ENCODE measurements at places on chromosomes 3 and 15.
A peak's percentile ranks its signal among the peaks of the same experiment; 100 is the strongest.

GRCh38 chr3:161274691-161275298, 53.7 kb downstream of the NMD3 start:
- peak; percentile 16 for DNase-seq

- no peak for DNase-seq
Observed at GRCh38 chr15:80098341-80098740, 38.9 kb downstream of the ZFAND6 start.

GRCh38 chr3:140160553-140160952, 225.6 kb downstream of the CLSTN2 start:
- no peak for DNase-seq

DNA sequence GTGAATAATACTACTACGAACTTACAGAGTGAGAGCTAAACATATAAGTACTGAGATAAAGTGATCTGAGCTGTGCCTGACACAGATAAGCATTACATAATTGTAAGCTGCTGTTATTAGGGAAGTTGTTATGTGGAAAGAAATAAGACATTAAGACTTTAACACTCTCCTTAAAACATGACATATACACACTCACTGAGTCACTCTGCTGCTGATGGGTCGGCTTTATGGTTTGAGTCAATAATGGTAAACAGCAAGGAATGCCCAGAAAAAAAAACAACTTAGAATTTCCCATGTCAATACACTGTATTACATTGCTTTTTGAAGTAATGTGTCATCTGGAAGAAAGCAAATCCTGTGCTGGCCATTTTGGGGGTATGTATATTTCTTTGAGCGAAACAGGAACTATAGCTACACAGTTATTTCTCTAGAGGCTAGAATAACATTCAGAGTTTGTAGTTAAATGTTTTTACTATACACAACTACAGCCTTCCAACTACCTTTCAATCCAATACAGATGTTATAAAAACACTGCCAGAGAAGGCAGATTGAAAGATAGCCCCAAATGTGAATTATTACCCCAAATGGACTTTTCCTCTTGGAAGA, 22.8 kb upstream of the SPRED1 start:
- DNase-seq, result no peak

DNA sequence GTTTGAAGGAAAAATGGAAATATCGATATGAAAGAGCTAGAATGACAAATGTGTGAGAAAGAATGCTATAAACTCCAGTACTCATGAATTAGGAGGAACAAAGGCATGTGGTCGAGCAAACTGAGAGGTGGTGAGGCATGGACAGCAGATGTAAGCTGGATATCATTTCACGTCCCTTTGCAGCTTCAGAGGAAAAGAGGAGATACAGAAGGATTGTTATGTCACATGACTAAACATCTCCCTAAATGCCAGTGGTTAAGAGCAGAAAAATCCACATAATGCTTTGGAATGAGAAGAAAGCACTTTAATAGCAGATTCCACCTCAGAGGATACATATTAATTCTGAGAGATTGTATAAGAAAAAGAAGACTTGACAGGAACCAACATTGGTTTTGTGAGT, 248.7 kb downstream of the ZIC4 start:
- no peak for DNase-seq

DNA sequence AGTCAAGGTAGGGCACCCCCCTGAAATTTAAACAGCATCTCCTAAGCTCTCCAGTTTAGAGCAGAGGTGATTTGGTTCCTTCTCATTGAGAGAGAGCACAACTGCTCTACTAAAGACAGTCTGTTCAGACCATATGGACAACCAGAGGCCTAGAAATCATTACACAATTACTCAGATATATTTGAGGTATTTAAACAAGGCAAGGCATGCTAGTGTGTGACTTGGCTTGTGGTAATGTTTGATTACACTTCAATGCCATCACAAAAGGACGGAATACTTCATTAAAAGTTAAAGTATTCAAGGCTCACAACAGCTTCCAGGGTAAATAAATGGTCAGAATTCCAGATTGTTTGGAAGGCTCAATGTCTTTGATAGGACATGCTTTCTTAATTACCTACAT, 110.2 kb downstream of the LRTM1 start:
- DNase-seq, result no peak

- DNase-seq, result no peak
Observed at GRCh38 chr3:153628591-153628990, 466.6 kb downstream of the RAP2B start.

- DNase-seq, result no peak
Observed at GRCh38 chr15:57133127-57133968, 214.9 kb downstream of the TCF12 start.

DNA sequence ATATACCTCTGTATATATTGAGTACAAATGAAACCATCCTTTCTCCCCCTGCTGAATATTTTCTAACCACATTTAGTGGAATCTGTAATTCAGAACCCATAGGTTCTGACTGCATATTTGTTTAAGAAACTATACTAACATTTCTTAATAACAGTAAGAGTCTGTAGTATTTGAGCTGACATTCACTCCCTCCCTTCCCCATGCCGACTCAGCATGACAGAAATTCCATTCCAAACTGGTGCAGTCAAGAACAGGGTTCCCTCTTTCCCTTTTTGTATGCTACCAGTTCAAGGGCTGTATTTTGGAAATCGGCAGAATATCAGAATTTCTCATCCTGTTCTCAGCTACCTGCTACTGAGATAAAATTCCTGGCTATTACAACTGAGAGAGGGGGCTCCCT, 796.6 kb upstream of the DPPA4 start:
- no peak for DNase-seq

GRCh38 chr3:52029053-52029452, 27.3 kb downstream of the DUSP7 start:
- DNase-seq, result no peak

DNA sequence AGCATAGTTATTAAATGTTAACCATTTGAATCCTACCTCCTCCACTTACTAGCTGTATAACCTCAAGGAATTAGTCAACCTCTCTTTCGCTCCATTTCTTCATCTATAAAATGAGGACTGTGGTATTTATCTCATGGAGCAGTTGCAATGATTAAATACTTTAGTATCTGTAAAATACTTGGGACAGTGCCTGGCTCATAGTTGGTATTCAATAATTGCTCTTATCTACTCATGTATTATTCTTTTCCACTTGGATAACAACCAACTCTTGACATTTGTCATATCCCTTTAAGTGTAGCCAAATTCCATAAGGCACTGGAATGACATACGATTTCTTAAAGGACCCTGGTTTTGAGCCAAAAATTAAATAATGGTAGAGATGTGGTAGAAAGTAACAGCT, 72.0 kb downstream of the FSIP1 start:
- DNase-seq, result no peak

DNA sequence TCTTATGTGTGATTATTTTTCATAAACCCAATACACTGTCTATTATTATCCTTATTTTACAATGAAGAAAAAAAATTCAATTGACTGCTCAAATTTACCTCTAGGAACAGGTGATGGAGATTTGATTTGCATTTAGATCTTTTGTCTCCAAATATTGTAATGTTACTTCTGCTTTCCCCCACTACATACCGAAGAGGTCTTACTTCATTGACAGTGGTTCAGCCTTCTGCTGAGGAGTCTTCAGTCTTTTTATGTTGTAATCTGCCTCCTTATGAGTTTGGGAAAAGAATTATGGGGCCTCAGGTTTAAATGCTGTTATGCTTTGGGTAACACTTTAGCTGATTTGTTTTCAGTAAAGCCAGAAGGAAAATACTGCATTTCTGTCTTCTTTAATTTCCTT, 199.5 kb downstream of the LPP start:
- DNase-seq, result no peak

DNA sequence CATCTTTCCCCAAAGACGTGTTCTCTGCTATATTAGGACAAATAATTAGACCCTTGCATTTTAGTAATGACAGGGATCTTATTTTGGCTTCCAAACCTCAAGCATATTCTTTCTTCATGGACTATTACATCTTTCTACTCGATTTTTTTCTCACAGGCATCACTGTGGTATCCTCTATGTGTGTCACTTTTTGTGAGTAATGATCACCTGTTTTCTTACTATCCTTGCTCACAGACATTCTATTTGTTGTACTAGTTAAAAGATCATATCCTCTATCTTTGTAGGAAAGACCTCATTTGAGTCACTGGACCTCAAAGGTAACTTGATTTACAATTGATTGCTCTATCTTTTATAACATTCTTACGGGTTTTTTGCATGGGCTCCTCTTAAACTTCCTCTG, 6.8 kb downstream of the C3orf80 start:
- no peak for DNase-seq

- DNase-seq, result no peak
Observed at GRCh38 chr15:90232196-90232595, 1.5 kb downstream of the CIB1 start.

GRCh38 chr3:135771760-135772159, 193.8 kb upstream of the PPP2R3A start:
- no peak for DNase-seq

DNA sequence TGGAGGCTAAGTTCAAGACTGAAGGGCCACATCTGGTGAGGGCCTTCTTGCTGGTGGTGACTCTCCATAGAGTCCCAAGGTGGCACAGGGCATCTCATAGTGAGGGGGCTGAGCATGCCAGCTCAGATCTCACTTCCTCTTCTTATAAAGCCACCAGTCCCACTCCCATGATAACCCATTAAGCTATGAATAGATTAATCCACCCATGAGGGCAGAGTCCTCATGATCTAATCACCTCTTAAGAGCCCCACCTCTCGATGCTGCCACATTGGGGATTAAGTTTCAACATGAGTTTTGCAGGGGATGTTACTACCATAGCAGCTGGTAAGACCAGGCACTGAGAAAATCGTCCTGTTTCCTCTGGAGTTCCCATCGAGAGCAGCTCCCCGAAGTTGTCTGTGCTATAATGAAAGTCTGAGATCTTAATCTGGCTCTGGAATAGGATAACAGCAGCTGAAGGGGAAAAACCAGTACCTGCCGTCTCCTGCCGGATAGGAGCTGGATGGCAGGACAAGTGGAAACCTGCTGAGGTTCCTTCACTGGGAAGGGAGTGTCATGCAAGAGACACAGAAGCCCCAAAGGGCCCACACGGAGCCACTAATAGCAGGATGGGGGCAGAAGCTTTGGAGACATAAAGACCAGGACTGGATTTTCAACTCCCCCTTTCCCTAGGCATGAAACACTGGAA, 79.5 kb upstream of the EPHB3 start:
- DNase-seq, result no peak

- DNase-seq, result no peak
Observed at GRCh38 chr15:100508641-100509300, 20.0 kb downstream of the CERS3 start.

DNA sequence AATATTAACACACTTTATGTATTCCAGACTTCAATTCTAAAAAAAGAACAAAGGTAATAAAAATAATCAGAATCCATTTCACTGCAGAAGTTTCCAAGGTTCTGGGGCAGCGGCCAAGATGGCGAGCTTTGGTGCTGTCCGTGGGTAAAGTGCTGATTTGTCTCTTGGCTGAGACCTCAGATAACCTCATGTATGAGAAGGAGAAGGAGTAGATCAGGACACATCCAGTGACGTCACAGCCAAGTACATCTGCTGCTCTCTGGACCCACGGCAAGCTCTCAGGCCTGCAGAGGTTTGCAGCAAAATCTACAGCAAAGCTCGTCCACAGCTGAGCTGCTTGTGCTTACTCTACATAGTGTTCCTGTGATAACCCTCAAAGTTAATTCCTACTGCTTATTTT, 165.7 kb downstream of the MAGI1 start:
- no peak for DNase-seq

DNA sequence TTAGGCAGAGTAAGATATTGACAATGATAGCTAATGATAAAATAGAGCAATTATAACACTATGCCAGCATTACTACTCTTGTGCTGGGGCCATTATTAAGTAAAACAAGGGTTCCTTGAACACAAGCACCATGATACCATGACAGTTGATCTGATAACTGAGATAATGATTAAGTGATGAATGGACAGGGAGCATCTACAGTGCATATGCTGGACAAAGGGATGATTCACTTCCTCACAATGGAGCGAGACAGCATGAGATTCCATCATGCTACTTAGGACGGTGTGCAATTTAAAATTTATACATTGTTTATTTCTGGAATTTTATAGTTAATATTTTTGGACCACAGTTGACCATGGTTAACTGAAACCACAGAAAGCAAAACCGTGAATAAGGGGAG, 156.6 kb downstream of the FHIT start:
- no peak for DNase-seq

DNA sequence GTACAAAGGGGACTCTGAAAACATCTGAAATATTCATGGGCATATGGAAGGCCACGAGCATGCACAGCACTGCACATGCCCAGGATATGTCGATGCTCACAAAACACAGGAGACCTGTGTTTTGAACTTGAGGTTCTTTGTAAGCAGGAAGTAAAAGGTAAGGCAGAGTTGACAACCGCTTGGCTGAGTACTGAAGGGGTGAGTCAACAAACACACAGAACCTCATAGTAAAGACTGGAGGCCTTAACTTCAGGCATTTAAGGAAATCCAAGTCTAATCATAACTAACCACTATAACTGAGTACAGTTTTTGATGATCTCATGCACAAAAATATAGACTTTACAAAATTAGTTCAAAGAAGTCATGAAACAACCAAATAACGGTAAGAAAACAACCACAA, 80.6 kb downstream of the MYO9A start:
- no peak for DNase-seq

- no peak for DNase-seq
Observed at GRCh38 chr3:31193871-31194270, 299.4 kb upstream of the GADL1 start.

DNA sequence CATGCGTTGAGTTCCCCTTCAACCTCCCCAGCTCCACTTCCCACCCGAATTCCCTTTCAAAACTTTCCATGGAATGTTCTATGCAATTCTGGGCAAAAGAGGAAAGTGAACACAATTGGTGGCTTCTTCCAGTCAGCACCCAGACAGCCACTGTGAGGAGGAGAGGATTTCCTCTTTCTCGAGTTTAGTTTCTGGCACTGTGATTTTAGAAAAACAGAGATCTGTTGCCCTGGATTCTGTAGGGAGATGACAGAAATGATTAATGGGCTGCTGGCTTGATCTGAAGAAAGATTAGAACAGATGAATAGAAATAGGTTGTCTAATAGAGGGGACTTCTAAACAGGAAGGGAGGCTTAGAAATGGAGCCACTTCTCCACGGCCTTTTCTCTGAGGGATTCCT, 172.0 kb downstream of the MCTP2 start:
- no peak for DNase-seq

- no peak for DNase-seq
Observed at GRCh38 chr3:279325-279724, 82.8 kb downstream of the CHL1 start.

DNA sequence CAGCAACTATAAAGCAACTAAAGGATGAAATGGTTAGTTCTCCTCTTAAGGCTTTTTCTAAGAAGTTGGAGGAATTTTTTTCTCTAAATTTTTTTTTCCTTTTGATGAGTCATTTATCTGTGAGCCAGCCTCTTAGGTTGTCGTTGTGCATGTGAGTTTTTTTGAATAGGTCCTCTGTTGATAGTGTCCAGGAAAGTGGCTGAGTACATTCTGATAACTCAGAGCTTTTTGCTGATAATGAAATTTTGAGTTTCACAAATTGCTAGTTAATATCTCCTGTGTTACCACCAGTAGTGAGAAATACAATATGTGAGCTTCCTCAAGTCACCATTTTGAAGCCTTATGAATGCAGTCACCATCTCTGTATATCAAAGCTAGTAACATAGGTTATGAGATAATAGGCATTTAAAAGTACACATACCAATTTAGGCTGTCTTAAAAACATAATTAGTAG, 7.1 kb upstream of the LXN start:
- DNase-seq, result no peak

Measured in activated CD4-positive, alpha-beta T cell treated with anti-CD3 and anti-CD28 coated beads, Interleukin-2, amount 50 U/mL, for 4 hours (primary cell).